ENCODE measurements at places on chromosomes 2 and 18.

- DNase-seq, result no peak
Measured at GRCh38 chr18:10011751-10012150, 97.9 kb downstream of the VAPA start.

GRCh38 chr18:22026889-22027288, 142.5 kb upstream of the GATA6 start:
- no peak for DNase-seq

GRCh38 chr2:201228271-201228911, 31.9 kb upstream of the CASP8 start:
- DNase-seq, result no peak

- no peak for DNase-seq
Measured at GRCh38 chr2:153819501-153819900, 52.2 kb upstream of the GALNT13 start.

DNA sequence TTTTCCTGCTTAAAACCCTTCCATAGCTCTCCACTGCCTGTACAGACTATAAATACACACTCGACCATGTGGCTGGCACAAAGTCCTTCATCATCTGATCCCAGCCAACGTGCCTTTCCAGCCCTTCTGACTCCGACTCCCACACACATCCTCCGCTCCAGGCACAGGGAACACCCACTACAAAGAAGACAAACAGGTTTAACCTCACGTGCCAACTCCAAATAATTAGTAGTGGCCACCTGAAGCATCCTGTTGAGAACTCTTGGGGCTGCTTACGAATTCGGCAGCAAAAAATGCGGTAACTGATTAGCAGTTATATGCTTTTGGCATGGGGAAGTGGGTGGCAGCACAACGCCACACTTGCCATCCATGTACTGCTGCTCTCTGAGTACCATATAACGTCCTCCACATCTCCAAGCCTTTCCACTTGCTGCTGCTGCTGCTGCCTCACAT, 12.1 kb downstream of the SPIRE1 start:
- no peak for DNase-seq

- no peak for DNase-seq
Measured at GRCh38 chr2:209388446-209389037, 35.3 kb upstream of the MAP2 start.

GRCh38 chr2:43405829-43406228, 179.4 kb upstream of the ZFP36L2 start:
- DNase-seq, result no peak

DNA sequence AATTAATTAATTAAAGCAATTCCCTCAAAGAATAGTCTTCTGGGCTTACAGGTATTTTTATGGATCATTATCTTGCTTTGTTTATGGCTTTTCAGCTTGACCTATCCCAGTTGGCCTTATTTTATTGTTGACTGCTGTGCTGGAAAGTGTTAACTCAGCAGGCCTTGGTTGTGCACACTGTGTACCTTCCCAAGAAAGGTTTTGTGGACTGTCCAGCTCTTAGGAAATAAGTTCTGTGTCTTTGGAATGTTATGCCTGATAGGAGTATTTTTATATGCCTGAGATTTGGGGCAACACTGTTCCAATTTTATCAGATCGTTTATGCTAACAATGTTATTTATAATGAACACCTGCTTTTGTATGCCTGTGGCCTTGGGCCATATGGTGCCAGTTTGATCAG, 671.9 kb upstream of the ZNF804A start:
- DNase-seq, result no peak

GRCh38 chr2:63058921-63059792, 8.5 kb downstream of the OTX1 start:
- no peak for DNase-seq

GRCh38 chr18:30039201-30039600, 1003.3 kb downstream of the DSC3 start:
- DNase-seq, result no peak

- DNase-seq, result no peak
Measured at GRCh38 chr18:48153613-48154481, 223.4 kb upstream of the SMAD2 start.

DNA sequence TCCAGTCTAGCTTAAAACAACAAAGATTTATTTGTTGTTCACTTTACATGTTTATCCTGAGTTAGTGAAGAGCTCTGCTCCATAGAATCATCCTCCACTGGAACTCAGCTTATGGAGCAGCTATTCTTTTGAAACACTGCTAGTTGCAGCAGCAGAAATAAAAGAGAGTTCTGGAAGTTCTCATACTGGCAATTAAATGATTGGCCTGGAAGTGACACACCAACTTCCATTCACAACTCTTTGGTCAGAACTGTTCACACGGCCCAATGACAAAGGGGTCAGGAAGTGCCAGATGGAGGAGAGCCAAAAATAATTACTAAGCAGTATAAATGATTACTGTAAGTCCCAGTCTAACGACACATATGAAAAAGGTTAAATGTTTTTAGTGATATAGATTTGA, 39.1 kb downstream of the FBXO11 start:
- DNase-seq, result no peak

GRCh38 chr2:122238006-122238559, 482.6 kb downstream of the TSN start:
- DNase-seq, result no peak

GRCh38 chr2:6835467-6835866, 30.2 kb downstream of the CMPK2 start:
- no peak for DNase-seq

DNA sequence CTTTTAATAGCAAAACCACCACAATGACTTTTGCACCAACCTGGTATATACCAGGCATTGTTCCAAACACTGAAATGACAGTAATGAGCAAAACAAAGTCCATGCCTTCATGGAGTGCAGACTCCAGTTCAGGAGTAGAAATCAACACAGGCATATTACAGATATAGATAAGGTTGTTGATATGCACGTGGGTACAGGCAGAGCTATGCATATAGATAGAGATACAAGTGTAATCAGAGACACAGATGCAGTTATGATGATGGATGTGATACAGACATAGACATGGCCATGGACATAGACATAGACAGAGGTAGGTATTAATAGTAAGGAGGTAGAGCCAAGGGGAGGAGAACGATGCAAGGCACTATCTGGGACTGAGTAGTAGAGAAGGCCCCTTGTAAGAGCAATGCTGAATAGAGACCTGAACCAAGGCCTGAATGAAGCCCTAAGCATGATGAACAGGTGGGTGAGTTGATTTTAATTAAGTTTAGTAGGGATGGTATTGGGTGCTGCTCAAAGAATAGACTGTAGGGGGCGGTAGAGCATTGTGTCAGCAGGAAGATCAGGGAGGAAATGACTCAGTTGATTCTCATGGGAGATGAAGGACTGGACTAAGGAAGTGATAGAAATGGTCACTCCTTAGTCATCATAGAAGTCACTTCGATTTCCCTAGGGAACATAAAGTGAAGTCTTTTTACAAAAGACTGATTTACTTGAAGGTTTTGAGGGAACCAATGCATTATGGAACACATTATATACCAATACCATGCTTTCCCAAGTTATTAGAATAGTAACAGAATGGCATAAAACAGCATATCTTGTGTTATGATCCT, 39.4 kb downstream of the CMPK2 start:
- peak; percentile 6 for DNase-seq

DNA sequence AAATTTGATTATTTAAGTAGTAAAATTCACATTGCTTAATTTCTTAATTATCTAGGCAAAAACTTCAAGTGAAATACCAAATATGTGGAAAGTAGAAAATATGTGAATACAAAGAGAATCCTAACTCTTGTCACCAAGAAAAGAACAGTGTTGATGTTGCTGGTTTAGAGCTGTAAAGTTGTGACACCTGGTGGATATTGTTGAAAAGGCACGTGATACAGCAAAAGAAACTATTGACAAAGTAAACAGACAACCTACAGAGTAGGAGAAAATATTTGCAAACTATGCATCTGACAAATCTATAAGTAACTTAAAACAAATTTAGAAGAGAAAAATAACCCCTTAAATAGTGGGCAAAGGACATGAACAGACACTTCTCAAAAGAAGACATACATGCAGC, 25.6 kb upstream of the ZC3H15 start:
- DNase-seq, result no peak

GRCh38 chr18:27785815-27786471, 391.0 kb downstream of the CDH2 start:
- DNase-seq, result no peak

- no peak for DNase-seq
Measured at GRCh38 chr18:70636991-70637390, 348.1 kb downstream of the SOCS6 start.

- no peak for DNase-seq
Measured at GRCh38 chr18:61655630-61656029, 237.2 kb downstream of the RNF152 start.

GRCh38 chr2:204933735-204934374, 388.6 kb downstream of the PARD3B start:
- no peak for DNase-seq

GRCh38 chr18:49994410-49994809, 181.1 kb upstream of the ACAA2 start:
- no peak for DNase-seq

GRCh38 chr2:73917296-73917695, 9.4 kb upstream of the DGUOK start:
- no peak for DNase-seq

DNA sequence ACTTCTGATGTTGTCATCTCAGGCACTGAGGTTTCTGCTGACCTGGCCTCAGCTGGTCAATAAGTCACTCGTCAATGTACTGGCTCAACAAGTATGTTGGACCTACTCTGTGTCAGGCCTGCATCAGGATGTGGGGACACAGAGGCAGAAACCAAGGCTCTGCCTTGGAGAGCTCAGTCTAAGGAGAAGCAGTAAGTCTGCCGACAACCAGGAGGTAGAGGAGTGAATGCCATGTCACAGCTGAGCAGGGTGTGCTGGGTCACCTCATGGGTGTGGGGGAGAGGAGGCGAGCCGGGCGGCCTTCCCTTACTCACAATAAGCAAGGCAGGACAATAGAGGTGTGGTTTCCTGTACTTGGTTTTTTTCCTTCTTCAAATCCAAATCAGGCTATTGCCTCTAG, 75.8 kb downstream of the COLEC12 start:
- DNase-seq, result no peak

GRCh38 chr2:70806620-70807019, 13.8 kb downstream of the CLEC4F start:
- no peak for DNase-seq

DNA sequence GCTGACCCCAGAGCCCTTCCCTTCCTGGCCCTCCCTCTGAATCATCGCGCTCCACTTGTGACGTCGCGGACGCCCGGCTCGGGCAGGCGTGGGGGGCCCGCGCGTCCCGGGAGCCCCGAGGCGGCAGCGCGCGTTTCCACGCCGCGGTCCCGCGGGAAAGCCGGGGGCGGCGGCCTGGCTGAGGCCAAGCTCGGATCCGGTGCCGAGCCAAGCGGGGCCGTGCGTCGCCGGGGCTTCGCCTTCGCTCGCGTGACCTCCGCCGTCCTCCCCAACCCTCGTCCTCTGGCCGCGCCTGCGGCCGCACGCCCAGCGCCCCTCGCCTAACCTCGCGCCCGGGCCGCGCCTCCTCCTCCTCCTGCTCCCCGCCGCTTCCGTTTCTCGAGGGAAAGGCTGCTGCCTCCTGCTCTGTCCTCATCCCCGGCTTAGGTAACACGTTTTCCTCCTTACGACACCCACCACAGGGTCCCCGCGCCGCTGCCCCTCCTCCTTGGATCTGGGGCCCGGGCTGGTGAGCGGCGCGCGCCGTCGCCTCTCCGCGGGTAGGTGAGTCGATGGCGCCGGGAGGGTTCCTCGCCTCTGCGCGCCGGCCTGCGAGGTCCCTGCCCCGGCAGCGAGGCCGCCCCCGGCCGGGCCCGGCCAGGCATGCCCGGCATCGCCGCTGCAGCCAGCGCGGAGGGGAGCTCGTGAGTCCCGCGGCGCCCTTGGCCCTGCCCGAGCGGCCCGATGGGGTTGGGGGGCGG, at the start of gene INPP1:
Gene INPP1, plus strand, starts transcription at position 54 of the 740 bp plus-strand sequence. CDS start 16,514 bp downstream, outside the sequence.
- no peak for DNase-seq
